ENCODE measurements at places on chromosomes 5 and 9.

GRCh38 chr5:55771175-55771655 is 33.4 kb downstream of the DDX4 start:
- DNase-seq: no peak

DNA sequence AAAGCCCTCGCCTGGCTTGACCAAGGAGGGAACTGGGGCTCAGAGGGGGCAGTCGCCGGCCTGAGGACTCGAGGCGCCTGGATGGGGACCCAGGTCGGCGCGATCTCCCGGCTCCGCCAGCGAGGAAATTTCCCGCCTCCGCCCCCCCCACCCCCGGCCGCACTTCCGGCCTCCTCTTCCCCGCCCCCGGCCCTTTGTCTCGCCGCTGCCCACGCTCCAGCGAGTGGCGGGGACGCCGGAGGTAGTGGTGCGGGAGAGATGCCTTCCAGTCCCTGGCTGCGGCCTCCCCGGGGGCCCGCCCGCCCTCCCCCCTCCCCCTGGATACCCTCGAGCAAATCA is 448 bp upstream of the GPRIN1 start:
- no peak for DNase-seq

DNA sequence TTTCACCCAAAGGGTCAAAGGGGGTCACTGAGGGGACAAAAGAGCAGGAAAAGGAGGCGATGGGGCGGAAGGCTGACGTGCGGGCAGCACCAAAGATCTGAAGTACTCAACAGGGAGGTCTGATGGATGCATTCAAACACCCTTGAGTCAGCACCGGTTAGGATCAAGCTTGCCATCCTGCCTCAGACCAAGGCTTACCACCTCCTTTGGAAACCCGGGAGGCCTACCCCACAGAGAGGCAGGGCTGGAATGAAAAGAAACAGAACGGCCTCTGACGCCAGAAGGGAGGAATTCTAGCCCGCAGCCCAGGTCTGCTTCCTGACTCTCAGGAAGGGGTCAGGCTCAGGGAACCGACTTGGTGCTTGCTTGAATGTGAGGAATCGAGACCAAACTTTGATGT is 125.6 kb downstream of the PAPPA start:
- DNase-seq: no peak

GRCh38 chr9:91090130-91090410 is 271.6 kb downstream of the AUH start:
- no peak for DNase-seq

- no peak for DNase-seq
These were observed 184.2 kb downstream of the RAB3C start for GRCh38 chr5:58767104-58767503.

GRCh38 chr5:153445875-153446579 is 44.4 kb upstream of the GRIA1 start:
- peak; percentile 12 for DNase-seq

DNA sequence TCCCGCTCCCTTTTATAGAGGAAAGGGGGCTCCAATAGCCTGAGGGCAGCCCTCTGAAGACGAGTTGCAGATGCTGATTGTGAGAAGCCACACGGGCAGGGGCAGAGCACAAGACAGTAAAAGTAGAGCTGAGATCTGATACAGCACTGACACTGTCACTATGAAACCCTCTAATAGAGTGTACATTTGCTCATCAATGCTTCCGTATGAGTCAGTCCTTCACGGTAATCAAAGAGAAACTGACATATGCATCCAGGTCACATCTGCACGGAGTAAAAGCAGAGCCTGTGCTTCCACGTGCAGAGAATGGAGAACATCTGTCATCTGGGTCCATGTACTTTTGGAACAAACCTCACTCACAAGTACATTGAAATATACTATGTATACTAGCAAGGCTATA is 60.6 kb upstream of the TMEM215 start:
- no peak for DNase-seq

GRCh38 chr9:132942541-132943182 is 1.8 kb downstream of the TSC1 start:
- DNase-seq: no peak

GRCh38 chr9:115170358-115171073 is 52.6 kb upstream of the TNC start:
- no peak for DNase-seq

- DNase-seq: no peak
These were observed 15.9 kb downstream of the PCDHAC2 start for GRCh38 chr5:140982083-140982716.

DNA sequence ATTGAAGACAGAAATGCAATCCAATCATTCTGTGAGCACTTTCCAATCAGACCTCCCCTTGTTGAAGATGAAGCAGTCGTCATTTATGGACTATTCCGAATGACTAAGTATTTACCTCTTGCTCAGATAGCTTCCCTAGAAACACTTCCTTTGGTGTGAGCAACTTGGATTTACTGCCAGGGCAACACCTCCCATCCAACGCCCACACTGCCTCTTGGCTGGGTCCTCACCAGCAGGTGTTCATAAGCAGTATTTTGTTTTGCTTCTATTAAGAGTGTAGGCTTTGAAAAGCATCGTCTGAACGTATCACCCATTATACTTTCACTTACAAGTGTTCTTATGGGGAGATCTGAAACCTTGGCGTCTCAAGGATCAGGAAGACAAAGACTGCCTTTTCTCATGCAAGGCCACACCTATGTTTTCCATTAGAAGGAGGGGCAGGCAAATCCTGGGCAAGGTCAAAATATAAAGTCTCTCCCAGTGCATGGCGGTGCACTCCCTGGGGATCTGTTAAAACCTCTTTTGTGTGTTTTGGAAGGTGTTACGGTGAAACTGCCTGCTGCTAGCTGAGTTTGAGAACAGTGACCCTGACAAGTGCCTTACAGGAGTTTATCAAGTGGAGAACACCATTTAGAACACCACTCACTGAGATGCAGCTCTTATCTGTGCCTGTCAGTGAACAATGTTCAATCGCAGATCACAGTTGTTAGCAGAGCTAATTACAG is 10.6 kb upstream of the MARCHF3 start:
- DNase-seq: no peak

GRCh38 chr5:110264661-110265060 is 461.8 kb downstream of the TMEM232 start:
- no peak for DNase-seq

DNA sequence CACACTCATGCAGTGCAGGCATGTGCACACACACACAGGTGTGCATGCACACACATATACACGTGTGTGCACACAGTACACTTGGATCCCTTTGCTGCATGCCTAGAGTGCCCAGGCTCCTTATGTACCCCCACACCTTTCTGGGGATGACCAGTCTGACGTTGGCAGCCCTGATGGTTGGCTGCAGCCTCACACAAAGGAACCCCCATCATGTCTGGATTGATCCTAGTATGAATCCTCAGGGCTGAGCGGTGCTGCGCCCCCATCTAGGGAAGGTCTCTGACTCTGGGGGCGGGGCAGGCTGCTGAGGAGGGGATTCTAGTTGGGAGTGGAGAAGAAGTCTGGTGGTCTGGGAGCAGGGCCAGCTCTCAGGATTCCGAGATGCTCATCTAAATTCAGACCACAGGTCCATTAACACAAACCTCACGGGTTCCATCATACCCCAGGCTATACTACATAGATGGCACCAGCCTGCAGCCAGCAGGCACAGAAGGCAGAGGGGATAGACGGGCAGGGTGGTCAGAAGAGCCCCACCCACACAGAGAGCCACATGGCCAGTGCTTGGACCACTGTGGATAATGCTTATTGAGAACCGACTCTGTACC is 50.5 kb upstream of the OLFM1 start:
- no peak for DNase-seq

GRCh38 chr9:21027295-21027694 is 4.1 kb downstream of the HACD4 start:
- DNase-seq: no peak

DNA sequence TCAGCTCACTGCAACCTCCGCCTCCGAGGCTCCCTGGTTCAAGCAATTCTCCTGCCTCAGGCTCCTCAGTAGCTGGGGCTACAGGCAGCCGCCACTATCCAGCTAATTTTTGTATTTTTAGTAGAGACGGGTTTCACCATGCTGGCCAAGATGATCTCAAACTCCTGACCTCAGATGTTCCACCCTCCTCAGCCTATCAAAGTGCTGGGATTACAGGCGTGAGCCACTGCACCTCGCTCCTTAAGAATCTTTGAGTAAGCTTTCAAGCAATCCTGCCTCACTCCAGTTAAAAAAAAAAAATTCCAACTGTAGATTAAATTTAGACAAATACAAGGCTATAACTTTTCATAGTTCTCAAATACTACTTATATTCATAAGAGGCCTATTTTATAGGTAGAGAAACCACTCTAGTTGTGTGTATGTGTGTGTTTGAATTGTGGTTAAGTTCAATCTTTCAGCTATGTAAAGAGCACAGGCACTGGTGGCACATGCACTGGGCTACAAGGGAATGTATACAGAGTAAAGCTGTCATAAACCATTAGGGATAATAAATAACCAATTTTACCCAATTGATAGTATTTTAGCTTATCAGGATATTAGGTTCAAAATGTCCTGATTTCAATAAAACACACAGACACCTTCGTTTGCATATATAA is 50.6 kb upstream of the RAPGEF6 start:
- DNase-seq: no peak

DNA sequence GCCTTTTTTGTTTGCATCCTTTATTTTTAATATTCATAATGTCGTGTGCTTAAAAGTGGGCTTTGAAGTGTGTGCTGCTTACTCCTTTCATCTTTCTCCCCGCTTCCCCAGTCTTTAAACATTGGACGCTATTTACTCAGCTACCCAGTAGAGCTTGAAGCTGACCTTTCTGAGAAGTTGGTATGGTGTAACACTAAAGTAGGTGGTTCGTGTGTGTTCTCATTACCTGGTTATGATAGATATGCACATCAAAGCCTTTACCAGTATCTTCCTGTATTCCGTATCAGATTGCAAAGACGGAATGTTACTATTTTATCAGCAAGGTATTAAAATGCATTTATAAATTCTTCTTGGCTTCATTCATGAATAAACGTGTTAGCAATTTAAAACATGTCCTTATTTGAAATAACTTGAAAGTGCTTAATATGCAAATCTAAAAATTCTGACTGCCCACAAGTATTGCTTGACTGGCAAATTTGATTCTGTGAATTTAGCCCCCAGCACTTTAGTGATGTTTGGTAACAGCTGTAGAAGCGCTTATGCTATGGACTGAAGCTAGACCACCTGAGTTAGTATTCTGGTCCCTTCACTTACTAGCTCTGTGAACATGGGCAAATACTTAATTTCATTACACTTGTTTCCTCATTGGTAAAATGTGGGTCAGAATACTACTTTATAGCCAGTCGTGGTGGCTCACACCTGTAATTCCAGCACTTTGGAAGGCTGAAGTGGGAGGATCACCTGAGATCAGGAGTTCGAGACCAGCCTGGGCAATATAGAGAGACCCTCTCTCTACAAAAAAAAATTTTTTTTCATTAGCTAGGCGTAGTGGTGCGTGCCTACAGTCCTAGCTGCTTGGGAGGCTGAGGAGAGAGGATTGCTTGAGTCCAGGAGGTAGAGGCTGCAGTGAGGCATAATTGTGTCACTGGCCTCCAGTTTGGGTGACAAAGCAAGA is 1.7 kb downstream of the RRAGA start:
- DNase-seq: no peak
